ENCODE measurements at places on chromosomes 2 and 18.

- DNase-seq, result no peak
Measured at GRCh38 chr2:174202188-174202587, 46.1 kb downstream of the OLA1 start.

DNA sequence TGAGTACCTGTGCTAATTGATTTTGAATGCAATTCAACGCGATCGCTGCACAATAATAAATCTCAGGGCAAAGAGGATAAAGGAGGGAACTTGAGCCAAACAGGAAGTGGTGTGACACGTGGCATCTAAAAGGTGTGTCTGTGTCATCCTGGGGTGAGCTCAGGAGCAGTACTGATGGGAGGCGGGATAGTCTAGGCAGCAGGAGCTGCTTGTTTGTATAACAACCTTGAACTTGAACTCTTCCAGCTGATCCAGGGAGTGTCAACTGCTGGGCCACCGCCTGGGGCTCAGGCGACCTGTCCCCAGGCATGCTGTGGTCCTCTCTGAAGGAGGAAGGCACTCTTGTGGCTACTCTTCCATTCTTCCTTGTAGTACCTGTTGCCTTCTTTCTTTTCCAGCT is 61.2 kb downstream of the BOD1L2 start:
- no peak for DNase-seq

GRCh38 chr18:39959839-39960238 is 1995.2 kb upstream of the PIK3C3 start:
- no peak for DNase-seq

- DNase-seq, result no peak
Measured at GRCh38 chr2:16303273-16303577, 362.4 kb downstream of the CYRIA start.

- no peak for DNase-seq
Measured at GRCh38 chr2:41828052-41828643, 219.7 kb upstream of the PKDCC start.

GRCh38 chr2:135011633-135012032 is 35.6 kb downstream of the MAP3K19 start:
- DNase-seq, result no peak

GRCh38 chr2:239349453-239350135 is 51.2 kb downstream of the HDAC4 start:
- DNase-seq, result no peak

DNA sequence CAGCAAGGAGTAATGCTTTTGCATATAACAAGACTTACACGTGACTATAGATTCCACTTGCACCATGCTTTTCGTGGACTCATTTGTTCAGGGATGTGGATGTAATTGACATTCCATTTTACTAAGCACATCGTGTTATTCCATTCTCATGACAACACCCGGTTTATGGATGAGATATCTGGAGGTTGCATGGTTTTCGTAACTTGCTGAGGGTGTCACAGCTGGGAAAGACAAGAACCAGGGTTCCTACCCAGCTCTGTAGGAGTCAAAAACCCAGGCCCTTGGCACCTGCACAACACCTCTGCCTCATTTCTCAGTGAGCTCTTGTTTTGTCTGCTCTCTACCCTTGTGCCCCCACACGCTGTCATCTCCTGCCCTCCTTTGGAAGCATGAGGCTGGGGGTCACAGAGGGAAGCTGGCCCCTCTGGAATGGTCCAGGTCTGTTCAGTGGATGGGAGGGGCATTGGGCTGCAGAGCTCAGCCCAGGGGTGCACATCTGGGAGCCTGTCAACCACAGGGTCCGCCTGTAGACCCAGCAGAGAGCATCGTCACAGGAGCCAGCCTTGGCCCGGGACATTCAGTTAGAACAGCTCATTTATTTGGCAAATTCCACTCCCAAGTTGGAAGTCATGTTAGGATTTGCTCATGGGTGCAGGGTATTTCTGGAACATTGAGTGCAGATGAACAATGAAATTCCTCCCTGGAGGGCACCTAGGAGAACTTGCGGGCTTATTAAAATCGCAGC is 120.1 kb upstream of the TWIST2 start:
- peak; percentile 93 for DNase-seq

- DNase-seq, result no peak
Measured at GRCh38 chr18:69161383-69162028, 239.2 kb upstream of the DOK6 start.

- DNase-seq, result no peak
Measured at GRCh38 chr2:212723226-212723625, 184.6 kb upstream of the ERBB4 start.

DNA sequence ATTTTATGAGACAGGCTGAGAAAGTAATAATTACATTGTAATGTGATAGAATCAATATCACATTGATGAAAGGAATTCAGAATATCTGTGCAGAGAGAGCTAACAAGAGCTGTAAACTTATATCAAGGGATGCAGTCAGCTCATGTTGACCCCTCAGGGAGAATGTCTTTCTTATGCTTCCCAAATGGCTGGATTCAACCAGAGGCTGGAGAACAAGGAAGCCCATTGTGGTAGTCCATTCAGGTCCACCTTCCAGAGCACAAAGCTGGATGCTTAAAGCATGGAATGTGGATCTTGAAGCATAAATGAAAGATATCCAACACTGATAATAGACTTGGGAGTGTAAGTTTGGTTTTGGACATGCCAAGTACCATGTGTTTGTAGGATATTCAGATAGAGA is 220.0 kb downstream of the FIGN start:
- DNase-seq, result no peak

DNA sequence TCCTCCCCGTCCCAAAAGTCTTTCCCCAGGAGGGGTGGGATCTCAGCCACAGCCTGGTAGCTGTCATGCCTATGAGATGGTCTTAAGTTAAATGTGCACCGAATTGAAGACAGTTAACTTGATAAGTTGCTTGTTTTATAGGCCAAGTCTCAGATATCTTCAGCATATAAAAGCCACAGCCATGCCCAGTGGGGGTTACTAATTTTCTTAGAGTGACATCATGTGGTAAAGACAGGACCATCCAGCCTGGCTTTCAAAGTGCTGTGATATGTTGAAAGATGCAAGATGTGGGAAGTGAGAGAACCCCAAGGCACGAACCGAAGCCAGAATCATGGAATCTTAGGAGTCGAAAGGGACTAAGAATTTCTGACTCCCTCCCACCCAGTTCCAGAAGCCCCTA is 42.1 kb upstream of the FAM124B start:
- DNase-seq, result no peak

DNA sequence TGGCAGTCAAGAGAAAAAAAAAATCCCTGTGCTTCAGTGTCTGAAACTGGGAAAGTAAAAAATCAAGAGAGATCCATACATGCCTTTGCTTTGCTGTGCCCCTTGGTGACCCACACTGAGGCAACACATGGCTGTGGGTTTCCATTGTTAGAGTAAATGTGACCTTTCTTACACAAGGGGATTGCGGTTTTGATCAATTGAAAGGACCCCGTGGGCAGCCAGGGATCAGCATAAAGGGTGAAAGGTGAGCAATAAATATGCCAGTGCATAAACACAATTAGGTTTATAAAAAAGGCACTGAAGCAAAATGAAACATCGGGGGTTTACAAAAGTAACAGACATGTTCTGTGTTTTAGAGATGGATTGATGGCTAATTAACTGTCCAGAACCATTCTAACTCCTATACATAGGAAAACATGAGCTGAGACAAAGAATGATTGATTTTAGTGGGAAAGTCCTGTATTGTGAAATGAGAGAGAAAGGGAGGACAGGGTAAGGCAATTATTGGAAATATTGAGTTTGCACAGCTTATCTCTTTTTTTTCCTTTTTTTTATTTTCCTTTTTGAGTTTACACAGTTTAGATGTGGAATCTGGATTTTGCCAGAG is 40.7 kb upstream of the BBS5 start:
- no peak for DNase-seq

DNA sequence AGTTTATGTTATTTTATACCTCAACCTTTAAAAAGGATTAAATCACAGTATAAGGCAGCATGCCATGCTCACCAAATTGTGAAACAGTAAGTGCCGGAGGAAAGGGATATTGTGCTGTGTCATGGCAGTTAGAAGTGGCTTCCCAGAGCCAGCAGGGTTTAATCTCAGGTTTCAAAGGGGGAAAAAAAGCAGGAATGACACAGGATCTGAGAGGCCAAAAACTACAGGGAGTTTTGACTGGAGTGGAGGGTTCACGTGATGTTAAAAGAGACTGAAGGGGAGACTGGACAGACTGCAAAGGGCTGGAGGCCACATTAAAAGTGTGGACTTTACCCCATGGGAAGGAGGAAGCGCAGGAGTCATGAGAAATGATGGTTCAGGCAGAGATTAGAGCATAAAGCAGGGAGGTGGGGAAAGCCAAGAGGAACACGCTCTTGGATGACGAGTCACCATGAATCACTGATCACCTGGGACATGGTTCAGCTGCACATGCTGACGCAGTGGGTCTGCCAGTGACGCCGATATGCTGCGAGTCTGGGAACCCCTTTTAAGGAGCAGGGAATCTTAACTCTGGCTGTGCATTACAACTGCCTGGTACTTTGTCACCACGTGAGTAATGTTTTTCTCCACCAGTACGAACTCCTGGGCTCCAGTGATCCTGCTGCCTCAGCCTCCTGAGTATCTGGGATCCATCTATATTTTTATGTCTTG is 6.1 kb downstream of the CHMP1B start:
- no peak for DNase-seq

DNA sequence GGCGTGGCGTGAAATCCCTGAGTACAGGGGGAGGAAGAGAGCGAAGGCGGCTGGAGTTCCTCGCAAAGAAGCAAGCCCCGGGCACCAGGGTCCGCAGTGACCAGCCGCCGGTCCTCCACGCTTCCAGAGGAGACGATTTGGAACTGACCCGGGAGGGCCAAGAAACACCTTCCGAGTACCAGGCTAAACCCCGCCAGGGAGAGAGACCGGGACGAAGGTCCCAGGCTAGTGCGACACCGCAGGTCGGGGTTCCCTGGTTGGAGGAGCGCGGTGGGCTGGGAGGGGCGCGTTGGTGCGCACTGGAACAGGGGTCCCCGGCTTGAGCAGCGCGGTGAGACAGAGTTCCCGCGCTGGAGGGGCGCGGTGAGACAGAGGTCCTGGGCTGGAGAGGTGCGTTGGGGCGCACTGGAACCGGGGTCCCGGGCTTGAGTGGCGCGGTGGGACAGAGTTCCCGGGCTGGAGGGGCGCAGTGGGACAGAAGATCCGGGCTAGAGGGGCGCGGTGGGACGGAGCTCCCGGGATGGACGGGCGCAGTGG is 901 bp downstream of the WDFY1 start:
- DNase-seq, result no peak

DNA sequence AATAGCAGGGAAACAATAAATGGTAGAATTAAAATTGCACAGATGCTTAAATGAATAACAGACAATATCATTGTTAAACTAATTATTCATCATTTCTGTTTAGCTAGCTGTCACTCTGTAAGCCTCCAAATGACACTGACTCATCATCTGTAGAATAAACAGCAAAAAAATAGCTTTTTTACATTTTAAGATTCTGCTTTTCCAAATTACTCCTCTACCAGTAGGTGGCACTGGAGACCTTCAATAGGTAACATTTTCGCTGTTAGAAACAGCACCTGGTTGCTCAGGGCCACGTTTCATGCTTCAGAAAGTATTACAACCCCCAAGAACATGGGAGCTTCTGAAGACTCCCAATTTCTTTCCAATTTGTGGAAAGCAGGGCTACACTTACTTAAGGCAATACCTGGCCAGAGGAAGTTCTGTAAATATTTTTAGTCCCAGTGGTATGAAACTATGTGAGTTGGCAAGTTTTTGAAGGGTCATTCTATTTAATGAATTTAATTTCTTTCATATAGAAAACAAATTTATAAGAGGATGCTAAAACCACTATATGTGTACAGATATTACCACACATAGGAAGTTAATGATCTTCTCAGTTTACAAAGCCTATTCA is 45.4 kb downstream of the TTN start:
- no peak for DNase-seq

- no peak for DNase-seq
Measured at GRCh38 chr2:143282684-143283083, 153.5 kb downstream of the ARHGAP15 start.

- peak; percentile 6 for DNase-seq
Measured at GRCh38 chr2:125745514-125745913, 910.4 kb upstream of the GYPC start.

GRCh38 chr18:44510390-44510789 is 170.3 kb upstream of the SETBP1 start:
- DNase-seq, result no peak

DNA sequence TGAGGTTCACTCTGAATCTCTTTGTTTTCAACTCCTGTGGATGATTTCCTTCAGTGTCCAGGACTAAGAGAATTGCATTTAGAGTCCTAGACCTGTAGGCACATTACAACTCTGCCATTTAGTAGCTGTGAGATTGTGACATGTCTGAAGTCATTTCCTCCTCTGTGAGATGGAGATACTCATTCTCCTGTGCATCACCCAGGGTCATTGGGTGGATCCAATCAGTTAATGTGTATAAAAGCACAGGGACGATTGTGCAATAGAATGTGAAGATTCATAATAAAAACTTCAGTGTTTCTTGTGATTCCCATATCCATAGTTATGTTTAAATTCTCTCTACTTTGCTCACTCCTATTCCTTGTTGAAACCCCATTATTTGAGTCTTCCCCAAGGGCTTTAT is 113.6 kb downstream of the DIS3L2 start:
- DNase-seq, result no peak

GRCh38 chr2:234422273-234422732 is 74.6 kb downstream of the ARL4C start:
- peak; percentile 21 for DNase-seq

DNA sequence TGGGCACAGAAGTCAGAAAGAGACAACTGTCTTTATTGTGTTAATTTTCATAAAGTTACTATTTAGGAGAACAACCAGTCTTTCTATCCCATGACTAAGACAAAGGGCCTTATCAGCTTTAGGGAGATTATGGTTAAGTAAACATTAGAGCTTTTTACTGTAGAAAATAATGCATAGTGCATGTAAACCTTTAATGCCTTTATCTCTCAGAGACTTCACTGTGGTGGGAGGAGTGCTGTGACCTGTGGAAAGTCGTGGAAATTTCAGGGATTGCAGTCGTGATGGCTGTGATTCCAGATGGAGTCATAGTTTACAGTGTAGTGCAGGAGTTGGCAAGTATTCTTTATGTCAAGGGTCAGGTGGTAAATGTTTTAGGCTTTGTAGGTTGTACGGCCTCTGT is 15.8 kb downstream of the ZNF236 start:
- no peak for DNase-seq

DNA sequence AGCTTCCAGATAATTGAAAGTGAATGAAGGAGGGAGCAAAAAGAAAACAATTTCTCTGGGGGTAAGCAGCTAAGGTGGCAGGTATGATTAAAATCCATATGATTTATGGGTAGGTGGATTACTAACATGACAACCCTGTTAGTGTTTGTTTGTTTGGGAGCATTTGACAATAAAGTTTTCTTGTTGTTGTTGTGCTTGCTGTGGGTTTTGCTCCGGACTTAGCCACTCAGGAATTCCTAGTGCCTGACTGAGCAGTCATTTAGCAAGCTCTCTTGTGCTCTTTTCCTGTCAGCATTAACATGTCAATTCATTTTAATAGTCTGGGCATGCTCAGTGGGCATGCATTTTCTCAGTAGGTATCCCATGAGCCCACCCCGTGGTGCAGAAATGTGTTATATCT is 674.8 kb upstream of the ZEB2 start:
- no peak for DNase-seq

GRCh38 chr2:43102366-43103092 is 123.9 kb downstream of the ZFP36L2 start:
- no peak for DNase-seq

GRCh38 chr2:128285329-128285931 is 33.2 kb downstream of the HS6ST1 start:
- DNase-seq, result no peak
